ENCODE measurements at places on chromosomes 16 and 17.
A peak's percentile ranks its signal among the peaks of the same experiment; 100 is the strongest.

DNA sequence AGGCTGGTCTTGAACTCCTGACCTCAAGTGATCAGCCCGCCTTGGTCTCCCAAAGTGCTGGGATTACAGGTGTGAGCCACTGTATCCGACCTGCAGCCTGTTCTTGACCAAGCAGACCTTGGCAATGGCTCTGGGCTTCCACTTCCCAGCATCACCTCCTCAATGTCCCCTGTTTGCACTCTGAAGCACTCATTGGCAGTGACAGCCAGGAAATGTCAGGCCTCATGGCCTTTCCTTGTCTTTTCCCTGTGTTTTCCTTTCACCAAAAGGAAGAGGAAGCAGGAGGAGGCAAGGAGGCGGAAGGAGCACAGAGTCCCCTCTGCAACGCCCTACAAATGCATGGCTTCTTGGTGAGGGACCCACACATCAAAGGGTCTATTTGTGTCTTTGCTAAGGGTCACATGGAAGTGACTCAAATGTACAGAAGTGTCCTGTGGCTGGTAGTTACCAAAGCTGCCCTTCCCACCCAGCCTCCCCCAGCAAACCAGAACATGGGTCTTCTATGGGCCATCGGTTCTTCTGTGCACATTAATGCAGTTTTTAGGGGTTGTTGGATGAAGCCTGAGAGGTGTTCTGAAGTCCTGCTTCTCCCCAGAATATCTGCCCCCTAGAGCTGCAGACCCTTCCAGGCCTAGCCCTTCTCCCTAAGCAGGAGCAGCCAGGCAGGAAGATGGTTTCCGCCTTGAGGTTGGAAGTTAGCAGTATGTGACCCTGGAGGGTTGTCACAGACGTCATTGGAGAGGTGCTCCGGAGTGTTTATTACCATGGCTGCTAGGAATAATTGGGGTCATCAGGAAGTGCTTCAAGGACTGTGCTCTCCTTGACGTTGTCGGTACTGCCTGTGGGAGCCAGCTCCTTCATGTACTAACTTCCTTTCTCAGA, 60.8 kb downstream of the WIPI1 start:
- DNase-seq = no peak

DNA sequence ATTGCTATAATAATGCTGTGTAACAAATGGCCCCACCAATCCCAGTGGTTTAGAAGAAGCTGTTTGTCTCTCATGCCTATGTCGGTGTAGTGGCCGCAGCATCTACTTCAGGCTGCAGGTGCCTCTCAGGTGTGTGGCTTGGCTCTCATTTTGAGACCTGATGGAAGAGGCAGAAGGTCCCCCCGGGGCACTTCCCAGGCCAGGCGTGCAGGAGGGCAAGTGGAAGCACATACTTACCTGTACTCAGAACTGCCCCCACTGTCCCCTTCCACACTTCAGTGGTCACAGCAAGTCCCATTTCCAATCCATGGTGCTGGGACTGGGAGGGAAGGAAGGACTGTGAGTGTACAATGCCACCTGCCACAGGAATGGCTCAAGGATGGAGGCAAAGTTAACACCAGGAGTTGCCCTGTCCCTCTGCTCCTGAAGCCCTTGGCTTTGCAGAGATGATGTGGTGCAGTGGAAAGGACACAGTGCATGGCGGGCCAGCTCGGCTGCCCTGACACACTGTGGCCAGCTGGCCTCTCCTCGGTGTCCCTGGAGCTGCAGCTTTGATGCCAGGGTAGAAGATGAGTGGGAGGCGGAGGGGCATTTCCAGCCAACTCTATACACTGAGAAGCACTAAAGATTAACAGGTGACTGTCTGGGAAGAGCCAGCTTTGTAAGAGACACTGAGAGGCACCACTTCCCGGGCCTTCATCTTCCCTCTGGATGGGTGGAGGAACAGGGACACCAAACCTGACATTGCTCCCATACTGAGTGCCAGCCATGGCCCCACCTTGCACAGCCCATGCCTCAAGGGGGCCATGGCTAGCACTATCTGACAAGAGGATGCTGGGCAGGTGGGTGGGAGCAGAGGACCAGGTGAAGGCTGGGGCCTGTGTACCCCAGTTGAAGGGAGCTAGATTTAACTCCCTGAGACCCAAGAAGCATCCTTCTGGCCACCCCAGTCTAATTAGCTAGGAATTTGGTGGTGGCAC, 105.9 kb downstream of the METRNL start:
- no peak for DNase-seq

DNA sequence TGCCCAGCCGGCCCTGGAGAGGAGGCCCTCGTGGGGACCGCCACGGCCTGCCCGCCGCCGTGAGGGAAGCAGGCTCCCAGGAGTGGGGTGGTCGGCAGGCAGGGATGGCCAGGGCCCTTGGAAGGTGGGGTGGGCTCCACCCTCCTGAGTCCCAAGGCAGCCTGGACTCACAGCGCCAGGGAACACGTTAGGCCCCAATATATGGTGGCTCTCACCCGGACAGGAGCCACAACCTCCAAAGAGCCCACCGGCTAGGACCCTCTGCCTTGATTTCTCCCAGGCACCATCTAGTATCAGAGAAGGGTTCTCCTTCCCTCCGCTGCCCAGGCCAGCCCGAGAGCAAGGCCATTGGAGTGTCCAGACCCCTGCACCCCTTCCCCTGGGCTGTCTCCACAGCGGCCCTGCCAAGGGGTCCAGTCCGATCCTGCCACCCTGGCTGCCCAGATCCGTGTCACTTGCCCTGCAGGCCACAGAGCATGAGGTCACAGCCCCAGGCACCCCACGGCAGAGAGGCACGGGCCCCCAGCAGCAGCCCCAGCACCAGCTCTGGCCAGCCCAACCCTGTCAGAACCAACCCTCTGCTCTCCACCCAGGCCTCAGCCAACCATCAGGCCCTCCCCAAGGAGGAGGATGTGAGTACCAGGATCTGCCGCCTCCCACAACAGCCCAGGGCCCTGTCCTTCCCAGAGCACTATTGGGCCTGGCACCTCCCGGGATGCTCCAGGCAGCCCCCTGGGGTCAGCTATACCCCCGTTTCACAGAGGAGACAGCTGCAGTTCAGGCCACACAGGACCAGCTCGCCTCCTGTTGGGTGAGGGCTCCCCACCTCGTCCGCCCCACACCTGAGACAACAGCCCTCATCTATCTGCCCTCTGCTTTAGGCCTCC, 1.1 kb upstream of the AXIN1 start:
- no peak for DNase-seq

- no peak for DNase-seq
Observed at GRCh38 chr16:12081048-12081404, 104.5 kb downstream of the SNX29 start.

DNA sequence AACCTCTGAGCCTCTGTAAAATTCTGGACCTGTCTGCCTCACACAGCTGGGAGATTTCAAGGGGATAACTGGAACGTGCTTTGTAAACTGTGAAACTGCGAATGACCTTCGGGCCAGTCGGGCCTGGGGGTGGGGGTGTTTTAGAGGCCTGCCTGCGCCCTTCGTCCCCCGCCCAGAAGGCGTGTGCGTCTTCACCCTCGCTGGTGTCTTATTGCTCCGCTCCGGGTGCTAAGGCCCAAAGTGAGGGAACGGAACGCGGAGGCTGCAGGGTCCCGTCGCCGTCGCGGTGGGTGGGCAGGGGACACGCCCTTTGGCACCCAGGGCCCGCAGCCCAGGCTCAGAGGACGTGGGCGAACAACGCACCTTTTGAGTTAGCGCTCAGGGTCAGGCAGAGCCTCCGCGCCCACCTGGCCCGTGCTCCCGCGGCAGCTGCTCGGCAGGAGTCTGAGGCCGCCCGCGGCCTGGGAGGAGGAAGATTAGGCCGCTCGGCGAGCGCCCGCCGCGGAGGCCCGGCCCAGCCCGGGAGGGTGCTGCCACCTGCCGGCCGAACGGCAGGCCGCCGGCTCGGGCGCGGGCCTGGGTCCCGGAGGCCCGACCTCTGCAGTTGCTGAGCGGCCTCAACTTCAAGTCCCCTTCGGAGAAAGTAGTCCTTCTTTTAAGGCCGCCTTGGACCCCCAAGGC, 29.7 kb downstream of the DCAKD start:
- peak; percentile 44 for DNase-seq

DNA sequence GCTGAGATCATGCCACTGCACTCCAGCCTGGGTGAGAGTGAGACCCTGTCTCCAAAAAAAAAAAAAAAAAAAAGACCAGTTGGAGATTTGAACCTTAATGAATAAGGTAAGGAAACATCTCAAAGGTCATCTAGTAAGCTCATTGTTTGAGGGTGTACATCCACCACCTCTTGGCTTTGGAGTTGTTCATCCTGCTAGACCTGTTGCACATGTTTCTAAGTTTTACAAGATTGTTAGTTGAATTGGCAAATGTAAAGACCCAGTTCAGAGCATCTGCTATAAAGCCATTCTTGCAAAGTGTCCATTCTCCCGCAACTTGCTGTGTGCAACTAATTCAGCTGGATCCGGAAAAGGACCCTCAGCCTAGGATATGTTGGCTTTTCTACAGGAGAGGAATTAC, 1.5 kb downstream of the PSMD7 start:
- DNase-seq = no peak

Data from T-helper 2 cell (primary cell).